ENCODE measurements at places on chromosomes 11 and 22.
A peak's percentile ranks its signal among the peaks of the same experiment; 100 is the strongest.

DNA sequence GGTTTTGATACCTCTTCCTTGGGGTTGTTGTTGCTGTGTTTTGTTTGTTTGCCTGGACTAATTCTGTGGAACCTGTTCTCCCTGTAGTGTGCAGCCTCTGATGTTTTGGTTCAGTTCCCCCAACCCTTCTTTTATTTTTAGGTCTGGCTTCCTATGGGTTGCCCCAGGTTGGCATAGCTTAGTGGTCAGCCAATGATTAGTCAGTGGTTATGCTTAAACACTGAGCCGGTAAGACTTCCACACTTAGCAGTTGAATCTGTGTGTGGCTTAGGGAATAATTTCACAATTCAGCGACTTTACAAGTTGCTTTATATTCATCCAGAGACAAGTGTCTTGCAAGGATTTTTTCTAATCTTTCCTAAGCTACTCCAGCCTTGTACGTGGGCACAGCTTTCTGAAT, 78.6 kb upstream of the CLPB start:
- no peak for DNase-seq

GRCh38 chr11:134878785-134879184, 466.7 kb upstream of the B3GAT1 start:
- DNase-seq = no peak

GRCh38 chr11:112780351-112781087, 180.7 kb upstream of the NCAM1 start:
- no peak for DNase-seq

- no peak for DNase-seq
Observed at GRCh38 chr11:86923999-86924766, 31.0 kb downstream of the FZD4 start.

DNA sequence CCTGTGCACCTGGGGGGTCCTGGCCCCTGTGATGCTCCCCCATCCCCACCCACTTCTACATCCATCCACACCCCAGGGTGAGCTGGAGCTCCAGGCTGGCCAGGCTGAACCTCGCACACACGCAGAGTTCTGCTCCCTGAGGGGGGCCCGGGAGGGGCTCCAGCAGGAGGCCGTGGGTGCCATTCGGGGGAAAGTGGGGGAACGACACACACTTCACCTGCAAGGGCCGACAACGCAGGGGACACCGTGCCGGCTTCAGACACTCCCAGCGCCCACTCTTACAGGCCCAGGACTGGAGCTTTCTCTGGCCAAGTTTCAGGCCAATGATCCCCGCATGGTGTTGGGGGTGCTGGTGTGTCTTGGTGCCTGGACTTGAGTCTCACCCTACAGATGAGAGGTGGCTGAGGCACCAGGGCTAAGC, 20.0 kb upstream of the TALDO1 start:
- DNase-seq = no peak

GRCh38 chr11:76889411-76889975, 28.8 kb downstream of the ACER3 start:
- no peak for DNase-seq

- no peak for DNase-seq
Observed at GRCh38 chr11:122183933-122184332, 67.9 kb upstream of the BLID start.

- no peak for DNase-seq
Observed at GRCh38 chr11:45451766-45452440, 165.8 kb upstream of the SYT13 start.

GRCh38 chr11:46296528-46297448, 19.3 kb downstream of the CREB3L1 start:
- DNase-seq = no peak

DNA sequence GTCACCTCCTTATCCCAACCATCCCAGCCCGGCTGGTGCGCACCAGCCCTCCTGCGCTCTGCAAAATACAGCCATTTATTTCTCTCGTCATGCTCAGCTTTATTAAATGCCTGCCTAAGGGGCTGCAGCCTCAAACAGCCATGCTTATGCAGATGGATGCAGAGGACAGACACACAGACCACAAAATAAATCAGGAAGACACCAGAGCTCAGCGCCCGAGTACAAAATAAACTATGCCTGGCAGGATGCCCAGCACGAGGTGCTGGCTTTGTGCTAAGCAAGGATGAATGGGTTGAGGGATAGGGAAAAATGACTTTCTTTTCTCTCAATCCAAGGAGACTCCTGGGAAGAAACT, 70.5 kb downstream of the RPUSD4 start:
- DNase-seq = no peak

GRCh38 chr22:37169947-37170688, 17.9 kb downstream of the C1QTNF6 start:
- DNase-seq = no peak

GRCh38 chr11:30025396-30026139, 8.7 kb upstream of the KCNA4 start:
- DNase-seq = no peak

DNA sequence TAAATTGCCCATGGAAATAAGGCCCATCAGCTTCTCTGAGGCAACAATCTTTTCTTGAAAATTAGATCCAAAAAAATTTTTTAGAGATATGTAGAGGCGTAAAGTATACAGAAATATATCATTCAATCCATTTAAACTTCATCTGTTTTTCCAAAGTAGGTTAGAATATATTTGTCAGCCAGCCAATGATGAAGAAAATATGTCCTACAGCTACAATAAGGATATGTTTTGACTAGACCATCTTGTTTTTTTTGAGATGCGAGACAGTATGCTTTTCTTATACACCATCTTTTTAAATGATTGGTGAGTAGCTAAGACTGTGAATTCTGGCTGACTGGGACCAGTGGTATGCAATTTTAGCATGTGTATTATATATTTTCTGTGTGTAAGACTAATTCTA, 630.4 kb upstream of the CNTN5 start:
- DNase-seq = no peak

DNA sequence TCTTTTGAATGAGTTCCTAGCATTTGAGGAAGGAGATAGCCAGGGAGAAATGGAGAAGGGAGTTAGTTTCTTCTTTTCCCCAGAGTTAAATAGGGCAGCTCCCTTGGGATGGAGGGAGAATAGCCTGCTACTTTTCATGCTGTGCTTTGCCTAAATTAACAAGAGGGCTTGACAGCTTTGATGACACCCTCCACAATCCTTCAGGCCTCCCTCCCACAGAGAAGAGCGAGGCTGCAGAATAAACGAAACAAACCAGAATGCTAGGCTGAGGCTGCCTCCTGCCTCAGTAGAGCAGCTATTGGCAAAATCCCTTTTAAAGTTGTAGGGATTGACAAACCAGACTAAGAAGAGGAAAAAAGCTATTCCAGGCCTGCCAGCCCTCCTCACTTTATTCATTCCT, 94.6 kb downstream of the C11orf58 start:
- DNase-seq = no peak

GRCh38 chr22:29932136-29932535, 49.2 kb downstream of the MTMR3 start:
- DNase-seq = no peak

- no peak for DNase-seq
Observed at GRCh38 chr22:35868938-35869337, 151.3 kb downstream of the APOL5 start.

DNA sequence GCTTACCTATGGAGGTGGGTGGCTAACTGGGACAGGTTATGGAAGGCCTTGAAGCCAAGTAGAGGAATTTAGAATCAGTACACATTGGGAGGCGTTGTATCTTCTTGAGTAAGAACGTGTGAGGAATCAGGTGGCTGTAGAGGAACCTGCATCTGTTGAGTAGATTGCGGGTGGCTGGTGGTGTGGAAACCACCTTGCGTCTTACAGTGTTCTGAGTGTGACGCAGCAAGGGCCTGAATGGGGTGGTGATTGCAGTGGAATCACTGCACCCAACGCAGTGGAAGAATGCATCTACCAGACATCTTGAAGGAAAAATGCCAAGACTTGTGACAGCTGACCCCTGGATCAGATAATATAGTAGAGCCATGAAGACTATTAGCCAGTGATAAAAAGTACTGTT, 110.8 kb upstream of the NNMT start:
- no peak for DNase-seq

GRCh38 chr11:1927848-1928469, 8.5 kb downstream of the TNNT3 start:
- no peak for DNase-seq

- peak; percentile 73 for DNase-seq
Observed at GRCh38 chr11:9363954-9364912, 20.2 kb upstream of the IPO7 start.

DNA sequence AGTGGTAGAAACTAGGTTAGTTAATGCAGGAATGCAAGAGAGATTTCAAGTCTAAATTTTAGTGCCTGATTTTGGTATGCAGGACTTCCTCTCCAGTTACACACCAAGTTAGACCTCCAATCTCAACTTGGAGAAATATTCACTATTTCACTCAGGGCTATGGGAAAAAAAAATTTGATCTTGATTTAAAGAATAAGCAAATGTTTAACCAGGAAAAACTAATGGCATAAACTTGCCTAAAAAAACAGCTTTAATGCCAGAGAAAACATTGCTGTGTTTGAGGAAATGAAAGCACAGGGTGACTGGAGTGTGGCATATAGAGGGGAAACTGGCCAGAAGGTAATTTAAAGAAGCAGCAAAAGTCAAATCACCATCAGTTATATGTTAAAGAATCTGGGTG, 575.4 kb upstream of the LRRC4C start:
- DNase-seq = no peak

GRCh38 chr11:46913484-46913883, 4.9 kb downstream of the LRP4 start:
- DNase-seq = no peak

- DNase-seq = no peak
Observed at GRCh38 chr11:60912851-60913528, 968 bp upstream of the TMEM109 start.

GRCh38 chr11:102577723-102578122, 47.2 kb upstream of the MMP7 start:
- no peak for DNase-seq

- no peak for DNase-seq
Observed at GRCh38 chr22:36048911-36049677, 20.5 kb upstream of the RBFOX2 start.

DNA sequence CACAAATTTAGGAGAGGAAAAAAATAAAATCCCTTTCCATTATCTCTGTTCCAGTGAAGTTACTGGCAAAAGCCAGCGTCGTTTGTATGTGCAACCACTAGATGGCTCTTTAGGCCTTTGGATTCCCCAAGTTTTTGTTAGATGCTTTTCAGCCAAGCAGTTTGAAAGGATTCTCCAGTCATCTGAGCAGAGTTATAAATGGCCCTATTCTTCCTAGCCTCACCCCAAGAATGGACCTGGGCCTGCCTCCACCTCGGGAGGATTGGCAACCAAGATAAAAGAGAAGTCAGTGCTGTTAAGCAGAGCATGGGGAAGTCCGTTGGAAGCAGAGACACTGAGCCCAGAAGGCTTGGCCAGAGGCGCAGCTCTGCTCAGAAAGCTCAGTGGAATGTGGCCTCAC, 15.4 kb downstream of the FAM181B start:
- DNase-seq = no peak

- DNase-seq = no peak
Observed at GRCh38 chr11:110878513-110878912, 166.3 kb upstream of the ARHGAP20 start.

DNA sequence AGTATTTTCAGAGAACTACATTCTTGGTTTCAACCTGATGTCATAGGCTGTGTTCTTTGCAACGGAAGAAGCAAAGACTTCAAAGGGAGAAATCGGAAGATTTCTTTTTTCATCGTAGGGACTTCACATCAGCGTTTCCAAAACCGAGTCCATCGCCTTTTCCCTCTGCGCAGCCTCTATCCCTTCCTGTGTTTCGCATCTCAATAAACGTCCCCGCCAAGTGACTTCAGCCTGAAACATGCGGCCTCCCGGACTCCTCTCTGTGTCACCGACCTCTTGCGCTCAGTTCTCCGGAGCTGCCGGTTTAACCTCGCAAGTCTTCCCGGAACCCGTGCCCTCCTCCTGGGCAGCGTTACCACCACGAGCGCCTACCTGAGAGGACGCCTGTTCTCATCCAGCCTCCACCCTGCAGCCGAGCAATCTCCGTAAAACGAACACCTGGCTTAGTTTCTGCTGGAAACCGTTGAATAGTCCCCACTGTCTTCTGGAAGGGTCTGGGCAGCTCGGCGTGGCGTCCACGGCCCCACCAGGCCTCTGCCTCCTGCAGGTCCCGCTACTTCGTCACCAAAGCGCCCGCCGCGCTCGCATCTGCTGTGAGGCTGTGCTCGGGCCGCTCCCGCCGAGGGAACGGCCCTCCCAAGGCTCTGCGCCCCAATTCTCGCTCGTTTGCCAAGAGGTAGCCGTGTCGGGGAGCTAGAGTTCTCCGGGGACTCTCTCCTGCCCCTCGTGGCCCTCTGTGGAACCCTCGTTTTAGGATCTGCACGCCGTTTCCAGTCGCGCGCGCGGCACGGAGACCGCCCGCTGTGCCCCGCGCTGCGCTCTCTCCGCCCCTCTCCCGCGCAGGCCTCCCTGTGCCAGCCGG, at the start of gene GLB1L3:
GLB1L3 (plus strand) TSS at position 846 of the 862 bp plus-strand sequence. CDS start 362 bp downstream, outside the sequence.
- peak; percentile 72 for DNase-seq
